NCI-H1092 (cell line): ENCODE measurements at places on chromosomes 11 and 22.

DNA sequence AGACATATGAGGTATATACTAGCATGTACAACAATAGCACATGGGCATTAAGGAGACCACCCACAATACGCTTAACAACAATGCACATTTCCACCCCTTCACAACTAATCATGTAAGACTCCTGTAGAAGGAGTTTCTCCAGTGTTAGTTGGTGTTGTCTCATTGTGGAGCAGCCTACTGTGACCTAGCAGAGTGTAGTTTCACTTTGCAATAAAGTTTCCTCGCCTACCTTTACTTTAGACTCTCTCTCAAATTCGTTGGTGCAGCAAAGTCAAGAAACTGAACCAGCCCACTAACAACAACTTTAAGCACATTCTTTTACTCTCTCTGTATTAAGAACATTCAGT, 863.6 kb downstream of the FAM181B start:
- no peak for DNase-seq

- no peak for DNase-seq
Measured at GRCh38 chr11:1861435-1862411, 8.8 kb downstream of the LSP1 start.

DNA sequence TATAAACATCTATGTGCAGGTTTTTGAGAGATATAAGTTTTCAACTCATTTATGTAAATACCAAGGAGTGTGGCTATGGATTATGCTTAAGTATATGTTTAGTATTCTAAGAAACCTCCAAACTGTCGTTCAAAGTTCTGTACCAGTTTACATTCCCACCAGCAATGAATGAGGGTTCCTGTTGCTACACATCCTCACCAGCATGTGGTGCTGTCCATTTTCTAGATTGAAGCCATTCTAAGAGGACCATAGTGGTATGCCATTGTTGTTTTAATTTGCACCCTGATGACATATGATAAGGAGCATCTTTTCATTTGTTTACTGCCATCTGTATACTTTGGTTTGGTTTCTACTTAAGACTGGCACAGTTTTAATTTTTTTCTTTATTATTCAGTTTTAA, 2097.9 kb downstream of the LRRC4C start:
- DNase-seq = no peak

DNA sequence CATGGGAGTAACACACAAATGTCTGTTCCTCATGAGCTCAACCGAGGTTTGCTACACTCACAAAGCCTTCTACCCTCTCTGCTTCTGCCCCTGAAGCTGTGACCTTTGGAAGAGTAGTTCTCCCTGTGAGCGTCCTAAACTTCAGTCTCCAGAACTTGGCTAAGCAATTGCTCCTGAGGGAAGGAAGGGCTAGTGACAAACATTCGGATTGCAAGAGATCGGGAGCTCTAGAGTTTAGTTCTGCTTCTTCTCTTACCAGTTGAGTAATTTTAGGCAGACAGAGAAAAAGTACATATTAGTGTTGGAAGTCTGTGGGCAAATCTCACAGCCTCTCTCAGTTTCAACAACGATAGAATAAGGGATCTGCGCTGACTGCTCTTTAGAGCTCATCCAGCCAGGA, 27.3 kb upstream of the ELF5 start:
- DNase-seq = no peak

- no peak for DNase-seq
Measured at GRCh38 chr11:8204025-8204424, 35.2 kb upstream of the RIC3 start.

DNA sequence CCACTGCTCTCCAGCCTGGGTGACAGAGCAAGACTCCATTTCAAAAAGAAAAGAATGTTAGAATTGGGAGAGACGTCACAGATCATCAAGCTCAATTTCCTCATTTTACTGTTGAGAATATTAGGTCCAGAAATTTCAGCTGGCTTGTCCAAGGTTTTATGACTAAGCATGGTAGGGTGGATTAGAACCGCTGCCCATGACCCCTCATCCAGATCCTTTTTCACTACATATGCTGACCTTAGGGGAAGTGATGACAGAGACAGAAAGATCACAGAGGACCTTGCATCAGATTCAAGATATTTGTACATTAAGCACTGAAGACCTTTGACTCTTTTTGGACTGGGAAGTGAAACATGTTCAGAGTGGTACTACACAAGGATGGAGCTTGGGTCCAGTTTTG, 134.5 kb downstream of the ADAMTS15 start:
- no peak for DNase-seq

DNA sequence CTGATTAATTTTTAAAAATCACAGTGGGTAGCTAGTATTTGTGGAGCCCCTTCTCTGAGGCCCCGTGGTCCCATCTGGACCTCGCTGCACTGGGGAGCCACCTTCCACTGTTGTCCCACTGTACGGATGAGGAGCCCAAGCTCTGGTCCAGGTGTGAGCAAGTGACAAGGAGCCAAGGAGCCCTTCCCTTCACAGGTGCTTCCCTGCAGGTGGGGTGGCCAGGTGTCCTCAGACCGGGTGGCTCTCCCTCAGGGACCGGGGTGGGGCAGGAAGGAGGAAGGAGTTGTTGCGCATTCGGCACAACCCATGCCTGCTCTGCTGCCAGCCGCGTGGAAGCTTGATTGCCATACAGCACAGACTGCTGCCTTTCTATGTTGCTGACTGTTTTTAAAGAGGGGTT, 10.4 kb upstream of the SEPTIN5 start:
- DNase-seq = no peak
